ENCODE measurements at places on chromosomes 11 and 22.

- no peak for DNase-seq
Observed at GRCh38 chr11:19725379-19726079, 12.9 kb downstream of the NAV2 start.

DNA sequence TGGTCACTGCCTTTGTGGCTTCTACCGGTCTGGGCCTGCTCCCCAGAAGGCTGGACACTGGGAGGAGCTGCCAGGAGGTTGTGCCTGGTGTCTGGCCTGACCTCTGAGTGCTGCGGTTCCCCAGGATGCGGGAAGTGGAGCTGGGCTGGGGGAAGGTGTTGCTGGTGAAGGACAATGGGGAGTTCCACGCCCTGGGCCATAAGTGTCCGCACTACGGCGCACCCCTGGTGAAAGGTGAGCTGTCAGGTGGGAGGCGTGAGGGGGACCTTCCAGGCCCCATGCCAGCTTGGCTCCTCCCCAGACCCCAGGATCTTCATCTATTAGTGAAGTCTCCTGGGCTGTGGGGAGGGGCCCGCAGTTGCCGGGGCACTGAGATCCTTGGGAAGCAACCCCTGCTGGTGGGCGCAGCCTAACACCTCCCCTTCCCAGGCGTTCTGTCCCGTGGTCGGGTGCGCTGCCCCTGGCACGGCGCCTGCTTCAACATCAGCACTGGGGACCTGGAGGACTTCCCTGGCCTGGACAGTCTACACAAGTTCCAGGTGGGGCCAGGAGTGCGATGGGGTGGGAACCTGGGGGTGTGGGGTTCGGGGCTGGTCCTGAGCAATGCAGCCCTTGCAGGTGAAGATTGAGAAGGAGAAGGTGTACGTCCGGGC lies 6.7 kb downstream of the AIFM3 start:
- DNase-seq: no peak

GRCh38 chr22:48357196-48357595 lies 1470.5 kb downstream of the BRD1 start:
- DNase-seq: no peak

DNA sequence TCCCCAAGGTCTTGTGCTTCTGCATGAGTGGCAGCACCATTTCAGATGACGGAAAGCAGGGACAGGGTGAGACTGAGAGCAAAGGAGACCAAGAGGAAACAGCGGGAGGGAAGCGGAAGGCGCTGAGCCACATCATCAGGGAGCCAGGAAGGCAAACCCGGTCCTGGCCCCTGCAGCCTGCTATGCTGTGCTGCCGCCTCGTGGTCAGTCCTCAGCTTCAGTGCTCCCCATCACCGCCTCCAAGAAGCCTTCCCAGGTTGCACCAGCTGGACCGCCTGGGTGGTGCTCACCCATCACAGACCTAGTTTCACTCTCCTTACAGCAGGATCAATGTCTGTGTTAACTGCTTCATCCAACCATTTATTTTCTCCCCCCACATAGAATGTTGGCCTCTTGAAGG lies 73.0 kb upstream of the PHF21B start:
- no peak for DNase-seq

DNA sequence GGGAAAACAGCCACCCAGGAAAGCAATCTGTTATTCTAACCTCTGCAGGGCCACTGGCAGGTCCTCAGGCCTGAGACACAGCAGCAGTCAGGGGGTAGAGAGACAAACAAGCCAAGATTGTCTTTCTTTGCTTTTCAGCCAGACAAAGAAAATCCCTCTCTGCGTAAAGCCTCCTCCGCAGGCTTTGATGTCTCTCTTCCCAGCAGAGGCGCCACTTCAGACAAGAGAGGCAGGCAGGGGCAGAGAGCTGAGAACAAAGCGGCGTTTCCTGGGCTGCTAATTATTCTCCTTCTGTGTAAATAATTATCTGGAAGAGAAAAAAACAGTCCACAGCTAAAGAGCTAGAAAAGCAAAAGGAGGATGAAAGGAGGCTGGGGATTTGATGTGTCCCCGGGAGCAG lies 102.7 kb upstream of the SEZ6L start:
- no peak for DNase-seq

DNA sequence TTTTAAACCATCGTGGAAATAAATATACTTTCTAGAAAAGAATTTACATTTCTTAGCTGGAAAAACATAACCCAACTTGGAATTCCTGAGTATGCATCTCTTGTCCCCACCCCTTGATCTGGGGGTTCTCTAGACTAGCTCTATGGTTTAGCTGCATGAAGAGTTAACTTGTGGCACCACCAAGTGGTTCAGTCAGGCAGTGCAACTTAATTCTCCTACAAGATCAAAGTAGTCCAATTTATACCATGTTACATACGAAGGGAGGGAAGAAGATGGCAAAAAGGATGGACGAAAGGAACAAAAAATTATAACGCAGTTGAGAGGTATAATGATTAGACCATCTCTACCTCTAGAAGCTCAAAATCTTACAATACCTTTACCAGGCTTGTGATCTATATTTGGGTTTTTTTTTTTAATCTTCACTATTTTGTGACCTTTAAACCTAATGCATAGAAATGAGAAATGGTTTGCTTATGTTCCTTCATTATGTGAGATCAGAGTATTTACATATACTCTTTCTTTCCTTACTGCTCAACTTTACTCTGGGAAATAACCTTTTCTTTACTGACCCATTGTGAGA lies 28.5 kb upstream of the ALKBH3 start:
- peak; percentile 16 for DNase-seq
